ENCODE measurements at places on chromosomes 16 and 17.

- H3K4me1 ChIP-seq = peaks cover 32% of the 10 kb centered on the region
- H3K27me3 ChIP-seq = no peaks in the 10 kb centered on the region
- no peak for DNase-seq
- no peak overlapping the region for H3K4me3 ChIP-seq
Measured at GRCh38 chr16:87453326-87453725, 39.5 kb downstream of the ZCCHC14 start.

GRCh38 chr17:66401364-66401763 lies 99.0 kb downstream of the PRKCA start:
- H3K4me1 ChIP-seq = peaks cover 8% of the 10 kb centered on the region
- peak overlapping the region; percentile 2 for H3K27ac ChIP-seq
- DNase-seq = no peak
- peaks cover 10% of the 10 kb centered on the region for H3K36me3 ChIP-seq

- H3K36me3 ChIP-seq = peaks cover 17% of the 10 kb centered on the region
- peaks cover 6% of the 10 kb centered on the region for H3K27me3 ChIP-seq
- H3K4me3 ChIP-seq = no peak overlapping the region
Measured at GRCh38 chr17:1024076-1024475, 27.1 kb downstream of the TIMM22 start.

- H3K27ac ChIP-seq = no peak overlapping the region
- no peak for DNase-seq
- peaks cover 37% of the 10 kb centered on the region for H3K4me1 ChIP-seq
- peaks cover 23% of the 10 kb centered on the region for H3K36me3 ChIP-seq
Measured at GRCh38 chr17:36485805-36486203, 677 bp upstream of the ZNHIT3 start.

- H3K27ac ChIP-seq = no peak overlapping the region
- H3K4me3 ChIP-seq = no peak overlapping the region
- H3K36me3 ChIP-seq = no peaks in the 10 kb centered on the region
- peaks cover 10% of the 10 kb centered on the region for H3K27me3 ChIP-seq
- no peak for DNase-seq
Measured at GRCh38 chr16:81545470-81546250, 101.1 kb downstream of the CMIP start.

GRCh38 chr16:3076577-3076976 lies 11.1 kb downstream of the IL32 start:
- no peak overlapping the region for H3K4me3 ChIP-seq
- DNase-seq = no peak
- peaks cover 43% of the 10 kb centered on the region for H3K4me1 ChIP-seq
- no peaks in the 10 kb centered on the region for H3K36me3 ChIP-seq
- no peak overlapping the region for H3K27ac ChIP-seq

DNA sequence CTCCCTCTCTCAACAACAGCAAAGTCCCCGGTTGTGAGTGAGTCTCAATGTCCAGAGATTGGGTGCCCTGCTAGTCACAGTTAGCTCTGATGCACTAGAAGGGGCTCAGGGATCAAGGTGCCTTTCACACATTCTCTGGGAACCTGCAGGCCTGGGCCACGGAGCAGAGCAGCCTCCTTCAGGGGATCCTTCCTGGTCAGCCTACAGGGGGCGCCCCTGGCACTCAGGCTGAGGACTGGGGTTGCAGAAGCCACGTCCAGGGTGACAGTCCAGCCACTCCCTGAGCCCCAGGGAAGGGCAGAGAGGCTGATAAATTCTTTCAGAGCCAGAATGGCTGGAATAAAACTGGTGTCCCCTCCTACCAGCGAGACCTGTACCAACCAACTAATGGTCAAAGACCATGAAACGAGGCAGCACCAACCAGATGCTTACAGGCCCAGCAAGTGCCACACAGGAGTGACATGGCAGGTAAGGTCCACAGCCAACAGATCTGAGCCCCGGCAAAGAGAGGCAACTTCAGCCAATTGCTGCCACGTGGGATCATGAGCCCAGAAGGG lies 43.5 kb downstream of the ST3GAL2 start:
- H3K27me3 ChIP-seq = no peaks in the 10 kb centered on the region
- H3K4me1 ChIP-seq = peaks cover 8% of the 10 kb centered on the region
- peak; percentile 77 for DNase-seq
- H3K36me3 ChIP-seq = peaks cover 26% of the 10 kb centered on the region
- H3K27ac ChIP-seq = no peak overlapping the region
- no peak overlapping the region for H3K4me3 ChIP-seq

DNA sequence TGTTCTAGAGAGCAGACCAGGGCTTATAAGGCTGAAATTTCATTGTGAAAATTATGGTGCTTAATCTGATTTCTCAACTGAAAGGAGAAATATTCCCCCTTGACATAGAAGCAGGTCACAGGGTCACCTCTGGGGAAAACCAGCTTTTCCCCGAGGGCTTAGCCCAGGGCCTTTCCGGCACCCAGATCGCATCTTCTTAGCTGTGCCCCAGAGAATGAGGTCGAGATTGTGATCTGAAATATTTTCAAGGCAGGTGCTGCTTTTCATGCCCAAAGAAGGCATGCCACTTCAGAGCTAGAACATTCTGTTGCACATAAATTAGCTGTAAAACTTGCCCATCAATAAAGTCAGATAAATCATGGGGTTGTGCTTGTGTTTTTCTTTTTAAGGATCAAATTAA lies 25.4 kb upstream of the ARHGAP17 start:
- H3K27ac ChIP-seq = no peak overlapping the region
- peaks cover 6% of the 10 kb centered on the region for H3K4me1 ChIP-seq
- no peak overlapping the region for H3K4me3 ChIP-seq
- H3K36me3 ChIP-seq = no peaks in the 10 kb centered on the region

DNA sequence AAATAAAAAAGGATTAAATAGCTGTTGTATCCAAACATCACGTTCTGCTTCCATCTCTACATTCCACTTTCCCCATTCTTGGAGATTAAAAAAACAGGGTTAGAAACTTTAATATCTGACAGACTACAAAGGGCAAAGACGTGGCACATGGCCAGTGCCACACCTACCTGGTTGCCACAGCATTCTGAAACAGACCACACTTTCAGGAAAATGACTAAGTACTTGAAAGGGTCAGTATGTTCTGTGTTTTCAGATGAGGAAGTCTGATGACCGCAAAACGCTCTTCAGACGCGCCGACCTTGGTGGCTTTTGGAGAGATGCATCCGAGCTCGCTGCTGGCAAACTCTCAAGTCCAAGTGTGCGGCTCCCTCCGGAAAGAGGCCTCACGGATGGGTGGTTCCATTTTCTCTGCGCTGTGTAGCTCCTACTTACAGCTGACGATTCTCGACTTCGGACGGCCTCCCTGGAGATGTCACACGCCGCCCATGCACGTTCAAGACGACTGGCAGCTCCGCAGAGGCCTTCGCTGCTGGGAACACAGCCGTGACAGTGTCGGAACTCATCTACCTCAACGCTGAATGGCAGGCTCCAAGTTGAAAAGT lies 15.5 kb downstream of the MAP1LC3B start:
- peaks cover 82% of the 10 kb centered on the region for H3K36me3 ChIP-seq
- no peak overlapping the region for H3K27ac ChIP-seq
- no peaks in the 10 kb centered on the region for H3K27me3 ChIP-seq
- no peaks in the 10 kb centered on the region for H3K4me1 ChIP-seq
- no peak overlapping the region for H3K4me3 ChIP-seq

DNA sequence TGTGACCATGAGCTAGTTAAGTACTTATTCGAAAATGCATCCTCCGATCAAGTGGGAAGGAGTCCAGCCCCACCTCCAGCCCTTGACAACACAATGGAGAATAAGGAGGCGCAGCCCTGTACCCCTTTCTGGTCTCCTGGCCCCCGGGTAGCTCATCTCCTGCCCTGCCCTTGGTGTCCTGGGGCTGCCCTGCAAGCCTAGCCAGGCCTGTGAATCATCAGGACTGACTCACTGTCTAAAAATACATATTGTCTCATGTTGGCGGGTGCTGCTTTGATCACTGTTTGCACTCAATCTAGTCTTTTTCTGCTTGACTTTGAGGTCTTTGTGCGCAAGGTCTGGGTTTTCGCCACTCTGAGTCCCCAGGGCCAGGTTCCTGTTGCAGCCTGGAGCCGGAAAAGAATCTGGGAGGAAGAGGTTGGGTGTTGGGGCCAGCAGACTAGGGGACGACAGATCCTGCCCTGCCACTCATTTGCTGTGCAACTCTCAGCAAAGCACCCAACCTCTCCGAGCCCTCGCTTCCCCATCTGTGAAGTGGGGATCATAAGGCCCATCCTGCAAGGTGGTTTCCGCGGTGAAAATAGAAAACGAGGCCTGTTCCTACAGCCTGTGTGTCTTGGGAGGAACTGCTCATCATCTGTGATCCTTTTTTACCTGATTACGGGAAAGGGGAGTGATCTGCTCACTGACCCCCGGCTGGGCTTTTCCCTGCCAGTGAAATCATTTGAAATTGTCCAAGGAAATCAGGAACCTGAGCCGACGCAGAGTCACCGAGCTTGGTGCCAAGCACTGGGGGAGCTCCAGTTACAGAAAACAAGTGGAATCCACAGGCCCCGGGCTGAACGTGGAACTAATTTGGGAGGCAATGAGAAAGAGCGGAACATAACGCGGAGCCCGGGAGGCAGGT lies 230.4 kb downstream of the PARN start:
- peak overlapping the region; percentile 31 for H3K4me3 ChIP-seq
- peak; percentile 27 for DNase-seq
- H3K27me3 ChIP-seq = peaks cover 5% of the 10 kb centered on the region
- H3K4me1 ChIP-seq = peaks cover 23% of the 10 kb centered on the region
- no peaks in the 10 kb centered on the region for H3K36me3 ChIP-seq

DNA sequence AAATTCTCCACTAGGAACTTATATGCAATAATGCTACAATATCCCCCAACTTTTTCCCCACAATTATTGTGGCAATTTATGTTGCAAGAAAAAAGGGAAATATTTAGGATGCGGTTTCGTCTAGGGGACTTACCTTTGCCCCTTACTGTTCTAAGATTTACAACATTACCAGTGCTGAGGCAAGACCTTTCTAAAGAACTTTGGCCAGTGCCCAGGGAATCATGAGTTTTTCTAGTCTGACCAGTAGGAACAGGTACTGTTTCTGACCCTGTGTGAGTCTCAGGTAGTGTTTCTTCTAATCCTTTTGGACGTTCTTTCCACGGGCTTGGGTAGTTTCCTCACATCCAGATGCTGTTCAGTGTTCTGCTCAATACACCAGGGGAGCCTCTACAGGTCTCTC lies 373.7 kb downstream of the HAPSTR1 start:
- H3K4me3 ChIP-seq = no peak overlapping the region
- H3K27me3 ChIP-seq = peaks cover 9% of the 10 kb centered on the region
- H3K36me3 ChIP-seq = no peaks in the 10 kb centered on the region
- no peak for DNase-seq
- no peaks in the 10 kb centered on the region for H3K4me1 ChIP-seq
- no peak overlapping the region for H3K27ac ChIP-seq

GRCh38 chr17:72696156-72696555 lies 396.3 kb downstream of the SLC39A11 start:
- H3K36me3 ChIP-seq = peaks cover 19% of the 10 kb centered on the region
- H3K4me1 ChIP-seq = peaks cover 26% of the 10 kb centered on the region
- peaks cover 12% of the 10 kb centered on the region for H3K27me3 ChIP-seq
- H3K4me3 ChIP-seq = no peak overlapping the region

DNA sequence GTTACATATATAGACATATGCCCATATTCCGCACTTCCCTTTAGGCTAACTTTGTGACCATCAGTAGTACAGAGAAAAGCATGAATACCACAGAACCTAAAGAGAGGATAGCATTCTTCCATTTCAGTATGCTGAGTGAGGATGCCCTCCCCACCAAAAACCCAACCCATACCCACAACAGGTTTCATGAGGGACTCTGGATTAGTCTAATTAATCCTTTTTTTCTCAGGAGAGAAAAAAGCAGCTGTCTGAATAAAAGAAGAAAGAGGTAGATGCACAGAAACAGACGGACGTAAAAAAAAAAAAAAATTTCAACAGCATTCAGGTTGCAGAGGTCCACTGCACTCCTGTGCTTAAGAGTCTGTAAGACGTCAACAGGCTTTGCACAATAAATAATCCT lies 6.7 kb downstream of the MMD start:
- H3K27ac ChIP-seq = no peak overlapping the region
- DNase-seq = no peak
- peaks cover 83% of the 10 kb centered on the region for H3K36me3 ChIP-seq

- peaks cover 45% of the 10 kb centered on the region for H3K36me3 ChIP-seq
- no peak overlapping the region for H3K4me3 ChIP-seq
- no peak for DNase-seq
- H3K27ac ChIP-seq = no peak overlapping the region
Measured at GRCh38 chr16:14095883-14096551, 24.9 kb downstream of the MRTFB start.

- no peak overlapping the region for H3K27ac ChIP-seq
- DNase-seq = no peak
- H3K4me3 ChIP-seq = no peak overlapping the region
Measured at GRCh38 chr17:62882284-62882683, 74.2 kb upstream of the MARCHF10 start.

GRCh38 chr16:3490911-3491629 lies 4.2 kb downstream of the C16orf90 start:
- no peaks in the 10 kb centered on the region for H3K36me3 ChIP-seq
- H3K27me3 ChIP-seq = no peaks in the 10 kb centered on the region

DNA sequence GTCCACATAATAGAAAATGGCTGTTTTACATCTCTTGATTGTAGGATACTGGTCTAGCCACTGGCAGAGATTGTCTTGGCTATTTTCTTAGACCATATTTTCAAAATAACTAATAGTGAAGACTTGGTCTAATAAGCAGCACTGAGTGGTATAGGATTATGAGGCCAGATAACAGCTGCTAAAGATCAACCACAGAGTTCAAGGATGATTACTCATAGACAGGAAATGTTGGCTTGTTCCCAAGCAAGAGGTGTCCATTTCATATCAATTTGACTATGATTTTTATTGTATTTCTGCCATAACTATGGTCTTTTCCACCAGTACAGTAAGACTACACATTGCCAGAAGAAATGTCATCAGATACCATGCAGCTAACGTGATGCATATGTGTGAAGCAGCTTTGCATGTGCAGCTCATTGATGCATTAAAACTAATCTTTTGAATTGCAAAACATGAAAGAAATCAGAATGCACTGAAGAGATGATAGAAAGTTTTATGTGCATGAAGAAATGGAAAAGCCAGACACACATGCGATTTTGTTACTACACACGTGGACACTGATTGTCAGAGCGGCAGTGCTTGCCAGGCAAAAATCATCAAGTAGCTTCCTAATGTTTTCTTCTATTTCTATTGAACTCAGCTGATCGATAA lies 693.3 kb downstream of the CDH11 start:
- DNase-seq = no peak
- H3K4me1 ChIP-seq = no peaks in the 10 kb centered on the region
- H3K27ac ChIP-seq = no peak overlapping the region
- no peak overlapping the region for H3K4me3 ChIP-seq

GRCh38 chr17:9467518-9467917 lies 108.1 kb downstream of the STX8 start:
- H3K4me3 ChIP-seq = no peak overlapping the region
- H3K36me3 ChIP-seq = peaks cover 7% of the 10 kb centered on the region
- H3K27ac ChIP-seq = no peak overlapping the region
- H3K4me1 ChIP-seq = peaks cover 16% of the 10 kb centered on the region

- H3K4me3 ChIP-seq = no peak overlapping the region
- no peak for DNase-seq
- peaks cover 24% of the 10 kb centered on the region for H3K4me1 ChIP-seq
- H3K27me3 ChIP-seq = peaks cover 11% of the 10 kb centered on the region
- H3K27ac ChIP-seq = no peak overlapping the region
Measured at GRCh38 chr16:4498546-4499195, 22.5 kb downstream of the HMOX2 start.
